ENCODE measurements at places on chromosomes 4 and X.
A peak's percentile ranks its signal among the peaks of the same experiment; 100 is the strongest.

DNA sequence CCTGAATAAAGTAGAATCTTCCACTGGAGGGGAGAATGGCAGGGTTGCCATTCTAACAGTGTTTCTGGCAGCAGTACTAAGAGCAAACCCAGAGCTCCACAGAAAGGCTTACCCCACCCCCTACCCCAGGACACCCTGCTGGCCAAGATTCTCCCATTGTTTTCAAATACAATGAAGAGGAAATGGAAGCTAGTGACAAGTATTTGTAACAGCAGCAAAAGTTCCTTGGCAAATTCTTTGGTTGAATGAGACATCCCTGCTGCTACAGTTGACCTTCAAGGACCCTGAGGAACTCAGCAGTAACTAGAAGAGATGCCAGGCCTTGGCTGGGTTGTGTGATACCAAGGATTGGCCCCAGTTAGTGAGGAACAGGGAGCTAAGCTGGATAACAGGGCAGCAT, 124.2 kb upstream of the DGKK start:
- no peak for DNase-seq

DNA sequence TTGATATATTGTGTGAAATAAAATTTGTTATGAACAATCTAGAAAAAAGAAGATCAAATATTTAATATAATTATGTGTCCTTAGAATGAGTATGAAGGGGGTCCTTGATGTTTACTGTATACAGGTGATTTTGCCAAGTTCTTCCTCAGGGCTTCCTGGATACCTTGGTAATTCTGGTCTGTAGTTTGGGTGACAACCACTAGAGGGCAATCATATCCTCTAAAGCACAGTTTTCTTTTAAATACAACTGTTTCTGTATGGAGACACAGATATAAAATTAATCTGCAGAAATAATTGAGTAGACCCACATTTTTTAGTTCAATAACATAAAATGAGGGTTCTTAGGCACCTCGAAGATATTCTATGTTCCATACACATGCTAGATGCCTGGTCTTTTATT, 157.7 kb downstream of the SPANXN1 start:
- no peak for DNase-seq

DNA sequence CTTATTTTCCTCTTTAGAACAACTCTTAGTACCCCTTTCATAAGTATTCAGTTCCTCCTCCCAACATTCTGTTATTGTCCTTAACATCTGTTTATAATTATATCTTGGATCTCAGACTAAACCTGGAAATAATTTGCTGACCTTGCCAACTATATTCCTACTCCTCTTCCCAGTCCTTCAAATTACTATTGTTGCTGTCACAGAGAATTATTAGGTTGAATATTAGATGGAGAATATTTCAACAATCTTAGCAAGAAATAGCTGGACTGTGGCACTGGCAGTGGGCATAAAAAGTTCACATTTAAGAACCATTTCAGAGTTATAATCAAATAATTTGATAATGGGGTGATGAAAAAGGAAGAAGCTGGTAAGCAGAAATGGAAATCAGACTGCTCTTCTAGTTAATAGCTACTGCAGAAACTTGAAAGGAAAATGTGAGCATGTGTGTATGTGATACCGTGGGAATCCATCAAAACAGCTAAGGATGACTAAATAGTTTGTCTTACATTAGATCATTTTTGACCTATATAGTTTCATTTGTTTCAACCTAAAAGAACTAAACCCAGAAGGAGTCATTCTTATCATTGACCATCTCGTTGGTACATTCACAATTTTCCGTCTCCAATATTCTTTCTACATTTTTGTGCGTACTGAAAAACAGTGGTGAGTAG, 43.3 kb upstream of the PRDM8 start:
- DNase-seq = no peak

DNA sequence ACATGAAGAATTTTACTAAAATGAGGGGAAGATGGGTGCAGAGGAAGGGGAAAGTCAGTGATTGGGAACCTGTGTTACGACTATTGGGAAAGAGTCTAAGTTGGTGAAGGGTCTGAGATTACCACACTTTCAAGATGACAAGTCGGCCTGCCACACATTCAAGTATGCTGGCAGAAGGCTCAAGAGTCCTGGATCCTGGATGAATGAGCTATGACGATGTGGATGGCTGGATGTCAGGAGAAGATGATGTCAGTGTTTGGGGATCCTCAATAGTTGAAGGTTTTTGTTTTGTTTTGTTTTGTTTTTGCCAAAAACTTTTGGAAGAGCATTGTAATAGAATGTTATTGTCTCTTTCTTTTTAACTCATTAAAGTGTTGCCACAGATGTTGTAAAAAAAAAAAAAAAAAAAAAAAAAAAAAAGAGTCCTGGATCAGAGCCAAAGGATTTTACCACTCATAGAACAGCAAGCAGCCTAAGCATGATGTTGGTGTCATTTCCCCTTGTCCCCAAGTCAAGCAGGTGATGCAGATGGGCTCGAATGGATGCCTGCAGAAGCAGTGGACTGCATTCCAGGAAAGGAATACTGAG, 120.6 kb downstream of the REELD1 start:
- no peak for DNase-seq

DNA sequence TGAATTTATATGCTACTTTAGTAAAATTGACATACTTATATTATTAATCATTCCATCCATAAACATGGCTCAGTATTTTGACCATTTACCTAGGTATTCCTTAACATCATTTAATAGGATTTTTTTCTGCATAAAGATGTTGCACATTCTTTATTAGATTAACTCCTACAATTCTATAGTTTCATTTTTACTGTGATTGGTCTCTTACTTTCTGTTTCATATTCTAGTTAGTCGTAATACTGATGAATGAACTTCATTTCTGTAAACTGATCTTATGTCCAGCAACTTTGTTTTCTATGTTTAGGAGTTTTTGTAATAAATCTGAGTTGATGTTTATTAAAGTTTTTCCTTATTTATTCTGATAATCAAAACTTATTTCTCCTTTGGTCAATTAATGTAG, 278.2 kb upstream of the CXXC4 start:
- no peak for DNase-seq

DNA sequence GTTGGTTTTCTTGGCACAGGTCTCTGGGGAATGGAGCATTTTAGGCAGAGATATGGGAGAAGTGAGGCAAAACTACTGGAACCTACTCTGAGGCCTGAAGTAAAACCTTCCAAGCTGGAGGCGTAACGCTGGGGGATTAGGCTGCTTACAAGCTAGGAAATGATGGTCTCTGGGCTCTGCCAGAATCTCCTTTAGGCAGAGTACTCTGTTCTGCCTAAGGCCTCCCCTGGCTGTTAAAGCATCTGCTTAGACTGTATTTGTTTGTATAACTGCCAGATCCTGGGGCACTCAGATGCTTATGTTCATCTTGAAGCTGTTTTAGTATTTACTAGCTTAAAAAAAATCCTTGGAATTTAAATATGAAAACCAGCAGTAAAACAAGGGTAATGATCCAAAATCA, 822.2 kb downstream of the RPA4 start:
- no peak for DNase-seq

- DNase-seq = no peak
Observed at GRCh38 chr4:154390324-154390723, 101.3 kb downstream of the DCHS2 start.

DNA sequence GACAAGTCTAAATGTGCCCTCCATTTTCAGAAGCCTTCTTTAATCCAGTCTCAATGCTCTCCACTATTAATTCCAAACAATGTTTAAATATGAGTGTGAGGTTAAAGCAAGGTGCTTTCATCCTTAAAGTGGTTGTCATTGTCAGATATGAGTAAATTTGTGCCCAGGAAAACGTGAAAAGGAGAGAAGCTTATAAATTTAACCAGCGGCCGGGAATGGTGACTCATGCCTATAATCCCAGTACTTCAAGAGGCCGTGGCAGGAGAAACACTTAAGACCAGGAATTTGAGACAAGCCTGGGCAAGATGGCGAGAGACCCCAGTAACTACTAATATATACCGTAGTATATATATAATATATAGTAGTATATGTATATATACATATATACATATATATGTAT, 270.0 kb downstream of the ARHGAP24 start:
- no peak for DNase-seq

DNA sequence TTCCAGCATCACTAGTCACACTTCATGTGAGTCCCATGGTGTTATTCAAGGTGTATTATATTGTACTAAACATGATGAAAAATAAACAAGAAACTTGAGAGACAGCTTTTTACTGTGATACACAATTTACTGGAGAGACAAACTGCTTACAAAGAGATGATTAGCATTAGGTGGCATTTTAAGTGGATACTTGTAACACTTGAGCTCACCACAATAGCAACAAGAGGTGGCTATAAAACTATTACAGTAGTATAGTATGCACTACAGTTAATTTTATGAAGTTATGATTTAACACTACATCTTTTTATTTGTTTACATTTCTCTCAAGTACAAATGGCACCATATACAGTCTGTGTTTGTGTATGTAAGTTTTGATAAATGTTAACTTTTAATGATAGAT, 246.6 kb downstream of the PARM1 start:
- peak; percentile 65 for DNase-seq

- no peak for DNase-seq
Observed at GRCh38 chr4:35982318-35982717, 262.0 kb downstream of the ARAP2 start.

DNA sequence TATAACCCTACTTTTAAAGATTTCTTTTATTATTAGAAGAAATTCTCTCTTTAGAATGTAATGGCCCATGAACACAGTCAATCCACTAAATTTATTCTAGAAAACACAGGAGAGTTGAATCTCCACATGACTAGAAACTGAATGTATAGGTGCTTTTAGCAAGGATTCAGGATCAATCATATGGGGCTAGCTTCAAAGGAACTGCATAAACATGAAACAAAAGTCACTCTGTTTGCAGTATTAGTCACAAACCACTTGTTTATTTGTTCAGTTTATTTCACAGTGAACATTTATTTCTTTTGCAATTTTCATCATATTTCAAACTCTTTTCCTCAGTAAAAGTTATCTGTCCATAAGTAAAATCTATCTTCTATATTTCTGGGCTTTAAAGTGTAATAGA, 1604.6 kb downstream of the PCDH18 start:
- no peak for DNase-seq

- DNase-seq = no peak
Observed at GRCh38 chrX:65690057-65690855, 22.8 kb downstream of the MSN start.

DNA sequence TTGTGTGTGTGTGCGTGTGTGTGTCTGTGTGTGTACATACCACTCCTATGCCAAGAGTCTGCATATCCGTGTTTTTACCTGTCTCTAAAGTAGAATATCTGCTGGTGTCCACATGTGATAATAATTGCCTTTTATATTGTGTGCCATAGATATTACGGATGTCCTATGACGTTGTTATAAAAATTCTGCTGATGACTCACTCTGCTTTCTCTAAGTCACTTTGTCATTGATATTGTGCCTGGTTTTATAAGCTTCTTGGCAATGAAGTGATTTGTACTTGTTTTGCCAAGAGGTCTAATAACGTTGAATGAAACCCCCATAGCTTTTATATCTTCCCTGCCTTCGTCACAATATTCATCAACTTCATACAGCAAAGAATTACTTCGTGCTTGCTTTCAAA, 102.6 kb upstream of the C1GALT1C1 start:
- no peak for DNase-seq

DNA sequence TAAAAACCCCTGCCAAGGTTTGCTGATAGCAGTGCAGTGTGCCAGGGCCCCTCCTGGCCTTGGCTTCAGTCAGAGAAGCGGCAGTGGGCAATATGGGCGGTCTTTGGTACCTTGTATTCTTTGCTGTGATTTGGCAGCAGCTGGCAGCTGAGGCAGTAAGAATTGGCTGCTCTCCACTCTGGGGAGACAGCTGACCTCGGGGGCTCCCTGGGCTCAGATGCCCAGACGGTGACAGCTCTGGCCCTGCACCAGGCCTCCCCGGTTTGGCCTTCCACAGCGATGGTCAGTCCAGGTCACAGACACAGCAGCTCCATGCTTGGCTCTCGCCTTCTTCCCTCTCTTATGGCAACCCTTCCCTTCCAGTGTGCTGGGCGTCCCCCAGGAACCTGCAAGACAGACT, 330.9 kb downstream of the BCOR start:
- no peak for DNase-seq

DNA sequence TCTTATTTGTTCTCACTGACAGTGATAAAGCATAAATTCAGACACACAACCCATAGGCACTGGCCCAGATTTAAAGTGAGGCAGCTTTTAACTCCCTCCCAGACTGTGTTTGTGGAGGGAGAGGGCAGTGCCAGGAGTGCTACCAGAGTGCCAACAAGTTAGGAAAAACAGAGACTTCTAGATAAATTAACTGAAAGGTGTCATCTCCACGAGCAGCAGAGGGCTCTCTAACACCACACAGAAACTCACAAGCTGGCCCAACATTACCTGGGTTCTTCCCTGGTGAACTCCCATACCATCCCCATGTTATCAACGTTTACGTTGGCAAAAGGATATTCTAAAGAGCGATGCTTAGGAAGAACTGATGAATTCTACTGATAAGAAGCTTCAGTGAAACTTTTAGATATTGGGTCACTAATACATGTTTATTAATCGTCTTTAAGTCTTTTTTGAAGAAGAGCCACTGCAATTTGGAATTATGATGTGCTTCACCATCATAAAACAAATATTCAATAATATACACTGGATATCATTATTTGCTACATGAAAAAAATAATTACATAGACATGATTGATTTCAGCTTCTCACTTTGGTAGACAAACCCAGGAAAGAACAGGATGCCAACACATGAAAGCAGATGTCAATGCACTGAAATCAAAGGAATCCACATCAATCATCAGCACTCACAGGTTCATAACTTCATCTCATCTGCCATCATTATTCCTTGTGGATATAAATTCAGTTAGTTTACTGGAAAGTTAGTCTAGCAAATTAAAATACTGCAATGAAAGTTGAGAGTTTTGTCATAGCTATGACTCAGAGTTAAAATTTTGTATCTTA, 121.2 kb upstream of the NAP1L5 start:
- DNase-seq = peak; percentile 51

DNA sequence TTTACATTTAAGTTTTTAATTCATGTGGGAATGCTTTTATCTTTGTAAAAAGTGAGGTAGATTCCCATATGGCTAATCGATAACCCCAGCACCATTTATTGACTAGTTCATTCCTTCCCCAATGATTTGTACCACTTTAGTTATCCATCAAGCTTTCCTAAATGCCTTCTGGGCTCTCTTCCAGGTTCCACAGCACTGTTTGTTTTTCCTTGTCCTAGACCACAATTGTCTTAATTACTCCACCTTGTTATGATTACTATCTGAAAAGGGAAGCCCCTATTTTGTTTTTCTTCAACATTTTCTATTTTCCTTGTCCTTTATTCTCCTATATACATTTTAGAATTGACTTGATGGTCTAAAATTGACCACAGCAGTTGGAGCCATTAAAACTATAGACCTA, 48.5 kb upstream of the GPRIN3 start:
- DNase-seq = peak; percentile 63

DNA sequence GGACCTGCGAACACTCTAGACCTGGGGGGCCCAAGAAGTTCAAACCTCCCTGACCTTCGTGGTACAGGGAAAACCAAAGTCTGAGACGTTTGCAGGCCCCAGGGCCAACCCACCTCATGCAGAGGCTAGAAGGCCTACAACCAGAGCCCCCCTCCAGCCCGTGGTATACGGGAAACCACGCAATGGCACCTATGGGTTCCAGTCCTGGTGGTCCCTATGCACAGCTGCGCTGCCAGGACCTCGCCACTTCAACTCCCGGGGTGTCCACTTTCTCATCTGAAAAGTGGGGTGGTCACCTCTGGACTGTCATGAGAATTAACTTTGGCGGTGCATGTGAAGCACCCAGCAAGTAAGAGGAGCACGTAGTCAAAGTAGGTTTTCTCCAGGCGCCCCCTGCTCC, 8.4 kb upstream of the MSX1 start:
- DNase-seq = no peak

- DNase-seq = no peak
Observed at GRCh38 chr4:21752616-21753015, 196.0 kb downstream of the KCNIP4 start.

Measured in NCI-H2029 (cell line).